ENCODE measurements at places on chromosomes 7 and 10. TPM values are rescaled to one million over a fixed set of nuclear protein-coding genes. Genes with fewer than 3 reads are reported as not detected.

The PHKG1 gene
- 0.22 TPM for total RNA-seq

The MBL2 gene
- total RNA-seq: not detected

DNA sequence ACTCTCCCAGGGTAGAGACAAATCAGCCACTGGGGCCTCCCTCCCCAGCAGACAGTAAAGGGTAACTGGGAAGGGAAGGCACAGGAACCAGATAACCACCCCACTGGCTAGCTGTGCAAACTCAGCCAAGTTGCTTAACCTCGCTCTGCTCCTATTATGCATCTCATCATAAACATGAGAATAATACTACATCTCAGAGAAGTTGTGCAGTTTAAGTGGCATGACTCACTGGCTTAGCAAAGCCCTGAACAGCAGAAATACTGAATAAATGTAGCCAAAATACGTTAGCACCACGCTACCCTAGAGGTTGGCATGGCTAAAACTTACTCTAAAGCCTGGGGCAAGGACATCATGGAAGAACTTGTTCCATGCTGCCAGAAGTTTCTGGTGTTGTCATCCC, 128.1 kb upstream of the ANK3 start:
- DNase-seq: no peak

DNA sequence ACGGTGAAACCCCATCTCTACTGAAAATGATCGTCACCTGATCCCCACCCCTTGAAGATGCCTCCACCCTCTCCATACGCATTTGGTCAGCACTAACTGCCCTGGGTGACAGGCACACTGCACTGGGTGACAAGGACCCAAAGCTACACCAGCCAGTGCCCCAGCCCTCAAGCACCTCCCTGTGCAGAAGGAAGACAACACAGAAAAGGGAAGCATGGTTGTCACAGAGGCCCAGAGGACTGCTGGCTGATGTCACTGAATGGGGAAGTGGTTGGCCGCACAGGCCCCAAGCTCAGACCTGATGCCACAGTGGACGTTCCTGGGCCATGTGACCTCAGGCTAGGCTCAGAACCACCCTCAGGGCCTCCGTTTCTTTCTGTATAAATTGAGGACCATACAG, 4.2 kb upstream of the PILRA start:
- no peak for DNase-seq

The CPED1 gene
- total RNA-seq: 2.1 TPM

- DNase-seq: no peak
These were observed 39.6 kb upstream of the PROSER2 start for GRCh38 chr10:11783558-11783865.

The ERCC6 gene
- 5.6 TPM for total RNA-seq

- no peak for DNase-seq
These were observed 375.9 kb downstream of the DNAJB6 start for GRCh38 chr7:157712666-157713235.

DNA sequence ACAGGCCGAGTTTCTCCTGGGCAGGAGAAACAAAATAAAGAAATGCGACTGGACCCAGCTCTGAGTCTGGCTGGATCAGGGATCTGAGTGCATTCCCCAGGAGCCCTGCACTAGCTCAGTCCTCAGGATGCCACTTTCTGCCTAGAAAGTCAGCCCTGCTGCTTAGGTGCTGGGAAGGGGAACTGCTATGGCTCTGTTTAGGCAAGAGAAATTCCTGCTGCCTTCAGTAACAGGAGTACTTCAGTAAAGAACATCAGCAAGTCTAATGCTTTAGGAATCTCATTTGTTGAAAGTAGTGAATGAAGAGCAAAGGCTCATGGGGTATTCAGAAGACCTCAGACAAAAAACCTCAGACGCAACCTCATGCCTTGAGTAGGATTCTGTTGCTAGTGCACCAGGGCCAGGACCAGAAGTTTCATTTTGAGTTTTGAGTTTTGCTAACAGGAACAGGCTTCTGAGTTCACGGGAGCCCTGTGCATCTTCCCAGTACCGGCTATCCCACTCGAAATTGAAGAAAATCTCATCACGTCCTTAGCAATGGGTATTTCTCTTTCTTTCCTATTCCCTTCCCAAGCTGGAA, 170.8 kb upstream of the CDCA7L start:
- no peak for DNase-seq

- no peak for DNase-seq
These were observed 266.9 kb upstream of the KLF14 start for GRCh38 chr7:131000873-131001272.

DNA sequence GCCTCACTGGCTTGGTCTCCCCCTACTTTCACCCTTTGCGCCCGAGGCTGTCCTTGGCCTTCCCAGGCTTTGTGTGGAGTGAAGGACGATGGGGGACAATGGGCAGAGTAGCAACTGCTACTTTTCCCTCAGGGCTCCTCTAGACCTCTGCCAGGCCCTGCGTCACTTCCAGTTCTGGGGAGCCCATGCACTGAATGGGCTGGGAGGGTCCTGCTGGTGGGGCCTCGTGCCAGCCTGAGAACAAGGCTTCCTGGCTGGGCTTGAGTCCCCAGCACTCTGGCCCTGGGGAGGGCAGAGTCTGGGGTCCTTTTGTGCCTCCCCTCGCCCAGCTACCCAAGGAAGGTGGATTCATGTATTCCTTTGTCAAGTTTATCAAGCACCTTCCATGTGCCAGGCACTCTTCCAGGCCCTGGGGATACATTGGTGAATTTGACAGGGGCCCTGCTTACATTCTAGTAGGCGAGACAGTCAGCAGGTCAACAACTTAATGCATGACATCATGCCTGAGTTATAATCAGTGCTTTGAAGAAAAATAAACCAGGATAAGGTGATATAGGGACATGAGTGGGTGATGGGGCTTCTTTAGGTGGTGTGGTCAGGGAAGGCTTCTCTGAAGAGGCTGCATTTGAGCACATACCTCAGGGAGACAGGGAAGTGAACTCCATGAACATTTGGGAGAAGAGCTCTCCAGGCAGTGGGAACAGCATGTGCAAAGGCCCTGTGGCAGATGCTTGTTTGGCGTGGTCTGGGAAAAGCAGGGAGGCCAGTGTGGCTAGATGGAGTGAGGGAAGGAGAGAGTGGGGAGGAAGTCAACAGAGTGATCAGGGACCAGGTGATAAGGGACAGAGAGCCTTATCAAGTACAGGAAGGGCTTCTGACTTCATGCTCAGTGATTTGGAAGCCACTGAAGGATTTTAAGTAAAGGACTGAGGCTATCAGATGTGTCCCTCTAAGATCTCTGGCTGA, 14.1 kb downstream of the ZMIZ1 start:
- DNase-seq: no peak

DNA sequence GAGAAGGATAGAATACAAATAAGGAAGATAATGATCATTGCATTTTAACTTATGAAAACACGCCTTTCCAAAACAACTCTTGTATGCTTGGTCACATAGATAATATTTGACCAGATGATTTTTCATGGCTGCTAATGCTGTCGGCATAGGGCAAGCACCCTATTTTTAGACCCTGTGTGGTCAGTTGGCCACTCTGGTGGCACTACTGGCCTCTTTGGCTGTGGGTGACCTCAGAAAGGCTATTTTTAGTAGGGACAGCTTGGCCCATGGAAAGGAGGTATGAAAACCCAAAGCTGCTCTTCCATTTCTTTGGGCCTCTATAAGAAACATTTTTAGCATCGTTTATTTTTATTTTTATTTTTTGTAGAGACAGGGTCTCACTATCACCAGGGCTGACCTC, 12.3 kb downstream of the BMPER start:
- no peak for DNase-seq

GRCh38 chr7:113828581-113828980, 90.2 kb downstream of the PPP1R3A start:
- DNase-seq: no peak

- peak; percentile 48 for DNase-seq
These were observed 43.1 kb downstream of the FOXK1 start for GRCh38 chr7:4725014-4725849.

The PPRC1 gene
- 35.5 TPM for total RNA-seq

The PTF1A gene
- total RNA-seq: not detected

- DNase-seq: no peak
These were observed 5.8 kb upstream of the KCNH2 start for GRCh38 chr7:150983893-150984368.

DNA sequence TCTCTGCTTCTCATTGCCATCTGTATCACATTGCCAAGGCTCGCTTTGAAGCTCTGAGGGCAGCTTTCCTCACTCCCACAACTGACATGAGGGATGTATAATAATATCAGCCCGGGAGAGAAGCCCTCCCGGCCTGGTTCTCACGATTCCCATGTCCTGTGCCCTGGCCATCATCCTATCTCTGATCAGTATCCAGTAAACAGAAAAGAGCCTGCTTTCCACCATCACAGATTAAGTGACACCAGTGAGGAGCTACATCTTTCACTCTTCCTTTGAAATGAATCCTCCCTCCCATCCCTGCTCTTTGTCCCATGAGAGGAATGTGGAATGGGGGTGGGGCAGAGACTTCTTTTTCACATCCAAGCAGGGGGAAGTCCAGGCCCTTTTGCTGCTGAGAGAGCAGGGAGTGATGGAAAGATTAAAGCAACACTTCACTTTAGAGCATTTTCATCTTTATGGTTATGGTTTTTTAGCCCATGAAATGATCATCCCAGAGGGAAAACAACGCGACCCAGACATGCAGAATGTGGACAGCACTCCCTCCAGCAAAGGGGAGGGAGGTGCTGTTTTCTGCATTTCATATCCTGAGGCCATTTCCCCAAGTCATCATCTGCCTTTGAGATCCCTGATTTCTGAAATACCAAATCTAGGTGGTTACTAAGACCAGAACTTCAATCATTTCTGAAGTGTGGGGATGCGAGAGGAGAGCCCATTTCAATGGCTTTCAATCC, 84.6 kb upstream of the LYZL1 start:
- DNase-seq: no peak

- no peak for DNase-seq
These were observed 126.0 kb downstream of the KCNMA1 start for GRCh38 chr10:77511498-77512218.

The PRSS37 gene
- total RNA-seq: not detected

- no peak for DNase-seq
These were observed 117.2 kb downstream of the PTPN20 start for GRCh38 chr10:47028466-47028865.

- DNase-seq: no peak
These were observed 12.0 kb upstream of the AGR2 start for GRCh38 chr7:16816824-16817223.

DNA sequence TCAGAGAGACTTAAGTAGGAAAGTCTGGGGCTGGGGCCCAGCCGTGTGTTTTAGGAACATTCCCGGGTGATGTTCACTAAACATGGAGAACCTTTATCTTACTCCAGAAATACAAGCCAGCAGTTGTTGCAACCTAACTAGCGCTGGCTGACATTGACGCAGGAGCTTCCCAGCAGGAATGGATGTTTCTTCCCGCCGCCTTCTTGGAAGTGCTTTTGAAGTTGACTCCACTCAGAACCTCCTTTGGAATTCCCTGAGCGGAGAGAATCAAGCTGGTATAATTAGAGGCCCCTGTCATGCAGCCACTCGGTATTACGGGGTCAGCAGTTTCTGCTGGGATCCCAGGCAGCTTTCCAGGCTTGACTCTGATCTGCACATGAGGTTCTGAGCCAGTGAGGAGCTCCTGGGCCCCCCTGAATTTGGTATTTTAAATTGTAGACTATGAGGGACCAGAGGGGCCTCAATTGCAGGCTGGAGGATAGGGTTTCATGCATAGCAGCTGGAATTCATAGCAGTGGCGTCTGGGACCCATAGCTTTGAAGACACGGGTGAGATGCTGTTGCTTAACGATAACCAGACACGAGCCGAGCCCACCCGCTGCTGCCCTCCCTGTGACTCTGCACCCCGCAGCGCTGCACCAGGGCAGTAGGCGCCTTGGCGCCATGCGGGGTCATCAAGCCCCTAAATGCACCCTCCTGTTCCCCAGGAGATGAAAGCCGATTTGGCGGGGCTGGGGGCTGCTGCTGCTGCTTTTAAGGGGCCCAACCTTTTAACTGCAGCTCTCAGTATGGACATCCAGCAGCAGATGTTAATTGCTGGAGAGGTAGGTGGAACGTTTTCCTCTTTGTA, 61.8 kb downstream of the EEPD1 start:
- DNase-seq: no peak

DNA sequence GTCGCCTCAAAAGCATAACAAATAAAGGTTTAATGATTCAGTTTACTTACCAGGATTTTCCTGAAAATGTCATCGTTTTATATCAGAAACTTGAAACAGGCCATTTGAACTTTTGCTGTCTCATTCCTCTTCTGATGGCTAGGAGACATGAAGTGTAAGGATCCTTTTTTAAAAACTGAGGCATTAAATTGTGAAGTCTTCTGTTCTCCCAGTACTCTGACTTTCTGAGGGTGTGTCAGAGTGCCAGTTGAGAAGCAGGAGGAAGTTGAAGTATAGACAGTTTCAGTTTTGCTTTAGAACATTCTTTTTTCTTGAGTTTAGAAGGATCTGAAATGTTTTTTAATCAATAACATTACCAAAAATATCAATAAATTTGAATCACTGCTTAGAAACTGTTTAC, at the start of gene SAMD9L:
Gene SAMD9L, minus strand, starts transcription at position 242 of the 400 bp plus-strand sequence. CDS start 12,414 bp downstream, outside the sequence.
- no peak for DNase-seq
